ENCODE measurements at places on chromosomes 3 and 15. TPM values are rescaled to one million over a fixed set of nuclear protein-coding genes. Genes with fewer than 3 reads are reported as not detected.

DNA sequence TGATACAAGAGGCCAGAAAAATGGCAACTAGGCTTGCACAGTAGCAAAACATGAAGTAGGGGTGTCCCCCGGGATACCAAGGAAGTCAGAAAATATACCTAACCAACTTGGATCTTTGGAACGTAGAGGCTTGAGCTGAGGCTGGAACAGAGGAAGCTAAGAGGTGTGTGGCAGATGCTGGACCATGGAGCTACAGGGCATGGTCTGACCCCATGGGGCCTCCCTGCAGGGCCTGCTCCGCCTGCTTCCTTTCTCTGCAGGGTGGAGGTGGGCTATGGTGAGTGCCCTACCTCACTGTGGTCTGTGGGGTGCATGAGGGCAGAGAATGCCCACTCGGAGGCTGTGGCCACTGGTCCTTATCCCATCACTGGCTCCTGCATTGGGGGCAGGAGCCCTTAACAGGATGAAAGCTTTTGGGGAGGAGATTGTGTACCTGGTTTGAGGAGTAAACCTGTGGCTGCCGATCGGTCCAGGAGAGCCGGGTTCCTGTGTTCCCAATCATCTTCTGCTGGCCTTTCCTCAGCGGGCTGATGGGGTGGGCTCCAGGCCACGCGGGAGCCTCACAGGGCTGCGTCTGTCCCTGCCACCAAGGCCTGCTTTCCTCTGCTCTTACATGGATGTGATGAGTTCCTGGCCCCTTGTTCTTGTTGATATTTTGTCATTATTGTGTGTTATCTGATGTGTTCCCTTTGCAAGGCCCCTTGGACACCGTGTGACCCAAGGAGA lies 96.8 kb downstream of the OCA2 start:
- H3K4me1 ChIP-seq: no peaks in the 10 kb centered on the region
- no peaks in the 10 kb centered on the region for H3K27me3 ChIP-seq
- H3K27ac ChIP-seq: no peak overlapping the region
- H3K4me3 ChIP-seq: no peak overlapping the region

GRCh38 chr3:117622171-117622841 lies 912.7 kb downstream of the TUSC7 start:
- H3K27me3 ChIP-seq: no peaks in the 10 kb centered on the region
- H3K4me3 ChIP-seq: no peak overlapping the region
- H3K36me3 ChIP-seq: no peaks in the 10 kb centered on the region
- no peak overlapping the region for H3K27ac ChIP-seq
- no peak for DNase-seq

DNA sequence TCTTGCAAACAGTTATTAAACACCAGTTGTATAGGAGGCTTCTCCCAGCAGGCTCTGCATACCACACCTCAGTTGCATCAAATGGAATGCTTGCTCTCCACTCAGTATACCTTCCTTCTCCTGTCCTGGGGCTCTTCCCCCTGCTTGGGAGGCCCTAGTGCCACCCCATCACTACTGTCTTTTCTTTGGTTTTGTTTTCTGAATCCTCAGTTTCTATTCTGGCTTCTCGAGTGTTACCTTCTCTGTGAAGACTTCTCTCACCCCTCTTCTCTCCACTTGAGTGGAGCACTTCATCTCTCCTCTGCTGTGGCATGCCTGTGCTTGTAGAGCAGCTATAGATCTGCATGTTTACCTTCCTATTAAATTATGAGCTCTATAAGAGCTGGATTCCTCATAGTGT lies 75.7 kb upstream of the TPRG1 start:
- H3K4me3 ChIP-seq: no peak overlapping the region
- no peak for DNase-seq
- H3K36me3 ChIP-seq: no peaks in the 10 kb centered on the region
- H3K27ac ChIP-seq: no peak overlapping the region
- peaks cover 21% of the 10 kb centered on the region for H3K27me3 ChIP-seq

DNA sequence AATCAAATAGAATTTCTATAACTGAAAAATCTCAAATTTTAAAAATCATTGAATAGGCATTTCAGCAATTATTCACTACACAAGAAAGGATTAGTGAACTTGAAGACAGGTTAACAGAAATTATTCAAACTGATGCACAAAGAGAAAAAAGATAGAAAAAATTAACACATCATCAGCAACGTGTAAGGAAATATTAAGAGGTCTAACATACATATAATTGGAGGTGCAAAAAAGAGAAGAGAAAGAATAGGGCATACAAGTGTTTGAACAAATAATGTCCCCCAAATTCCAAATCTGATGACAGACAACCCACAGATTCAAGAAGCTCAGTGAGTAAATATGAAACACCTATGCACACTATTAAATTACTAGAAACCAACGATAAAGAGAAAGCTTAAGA lies 57.1 kb downstream of the FBXL2 start:
- DNase-seq: no peak
- no peaks in the 10 kb centered on the region for H3K4me1 ChIP-seq
- no peak overlapping the region for H3K27ac ChIP-seq
- peaks cover 14% of the 10 kb centered on the region for H3K36me3 ChIP-seq

- no peaks in the 10 kb centered on the region for H3K27me3 ChIP-seq
- no peak overlapping the region for H3K27ac ChIP-seq
- no peaks in the 10 kb centered on the region for H3K4me1 ChIP-seq
- H3K36me3 ChIP-seq: no peaks in the 10 kb centered on the region
- no peak overlapping the region for H3K4me3 ChIP-seq
- DNase-seq: no peak
These were observed 202.7 kb downstream of the CGGBP1 start for GRCh38 chr3:87856126-87856525.

DNA sequence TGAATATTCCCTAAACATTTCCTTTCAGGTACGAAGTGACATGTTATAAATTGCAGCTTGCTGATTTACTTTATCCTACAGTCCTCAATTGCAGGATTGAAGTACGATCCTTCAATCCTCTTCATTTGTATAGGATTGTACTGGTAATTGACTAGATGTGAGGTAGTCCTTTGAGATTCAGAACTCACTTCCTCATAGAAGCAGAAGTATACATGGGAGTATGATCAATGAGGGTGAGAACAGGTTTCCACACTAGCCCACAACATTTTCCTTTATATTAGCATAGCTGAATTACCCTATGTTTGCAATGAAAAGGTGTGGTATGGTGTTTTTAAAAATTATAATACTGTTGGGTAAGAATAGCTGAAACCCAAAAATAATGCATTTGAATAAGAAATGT lies 160.0 kb upstream of the UMPS start:
- no peak overlapping the region for H3K27ac ChIP-seq
- no peak for DNase-seq
- H3K4me3 ChIP-seq: no peak overlapping the region
- H3K4me1 ChIP-seq: no peaks in the 10 kb centered on the region

The CMTM7 gene
- 17.5 TPM for total RNA-seq

The CFAP92 gene
- 0.50 TPM for total RNA-seq

The PCNP gene
- total RNA-seq: 134 TPM

The FRMD5 gene
- total RNA-seq: not detected
